ENCODE measurements at places on chromosomes 4 and X.

DNA sequence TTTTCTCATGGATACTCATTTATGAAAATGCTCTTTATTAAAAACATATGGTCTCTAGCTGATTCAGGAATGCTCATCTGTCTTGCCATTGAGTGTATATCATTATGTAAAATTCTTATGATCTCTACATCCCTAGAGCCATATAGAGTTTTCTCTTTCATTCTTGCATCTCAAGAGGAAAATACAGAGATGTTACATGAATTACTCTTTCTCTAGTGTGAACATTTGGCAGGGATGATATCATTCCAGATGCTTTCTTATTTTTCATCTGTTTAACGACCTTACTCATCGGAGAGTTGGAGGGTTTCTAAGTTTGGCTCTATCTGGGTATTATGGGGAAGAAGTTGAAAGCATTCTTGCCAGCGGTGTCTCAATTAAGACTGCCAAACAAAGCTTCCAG, 202.9 kb upstream of the SLC7A11 start:
- DNase-seq: no peak

DNA sequence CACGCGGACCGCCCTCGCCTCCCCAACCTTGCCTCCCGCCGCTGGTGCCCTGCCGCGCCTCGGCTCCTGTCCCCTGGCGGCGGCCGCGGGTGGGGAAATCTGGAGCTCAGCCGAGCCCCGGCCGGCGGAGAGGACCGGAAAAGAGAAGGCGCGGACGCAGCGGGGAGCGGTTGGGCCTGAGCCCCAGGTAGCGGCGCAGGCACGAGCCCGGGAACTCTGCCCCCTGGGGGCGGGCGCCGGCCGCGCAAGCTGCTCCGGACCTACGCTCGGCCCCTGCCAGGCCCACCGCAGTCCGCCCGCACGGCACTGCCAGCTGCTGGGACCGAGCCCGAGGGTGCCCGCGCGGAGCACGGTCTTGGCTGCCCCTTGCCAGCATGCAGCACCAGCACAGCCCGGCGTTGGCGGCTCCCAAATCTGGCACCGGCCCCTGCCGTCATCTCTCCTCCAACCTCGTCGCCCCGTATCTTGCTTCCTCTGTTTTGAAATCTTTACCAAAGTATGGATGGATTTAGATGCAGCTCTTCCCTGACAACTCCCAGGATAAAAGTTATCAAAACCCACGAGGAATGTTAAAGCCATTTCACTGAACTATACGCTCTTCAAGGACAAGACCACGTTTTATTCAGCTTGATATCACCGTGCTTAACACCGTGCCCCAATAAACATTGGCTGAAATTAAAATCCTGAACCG, at the start of gene PRSS12:
PRSS12 (minus strand) TSS at position 161 of the 691 bp plus-strand sequence. CDS start 283 bp downstream, outside the sequence.
- DNase-seq: peak; percentile 82

- no peak for DNase-seq
These were observed 50.7 kb upstream of the NLGN4X start for GRCh38 chrX:6279277-6279909.

DNA sequence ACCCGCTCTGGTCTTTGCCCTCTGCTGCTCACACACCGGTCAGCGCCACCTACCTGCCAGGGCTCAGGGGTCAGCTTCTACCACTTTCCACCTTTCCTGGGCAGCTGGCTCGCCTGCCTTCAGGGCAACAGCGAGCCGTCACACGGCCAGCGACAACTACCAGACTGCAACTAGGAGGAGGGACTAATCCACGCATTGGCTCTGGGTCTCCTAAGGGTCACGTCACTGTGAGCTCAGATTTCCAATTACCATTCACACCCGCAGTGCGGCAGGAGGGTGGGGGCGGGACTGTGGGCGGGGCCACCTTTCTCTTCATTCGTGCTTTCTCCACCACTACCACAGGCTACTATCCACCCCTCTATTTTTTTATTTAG, at the start of gene BEX5:
BEX5 (minus strand) TSS at position 172 of the 374 bp plus-strand sequence. CDS start 1,712 bp downstream, outside the sequence.
- no peak for DNase-seq

GRCh38 chr4:23945451-23946017, 55.7 kb upstream of the PPARGC1A start:
- peak; percentile 80 for DNase-seq

DNA sequence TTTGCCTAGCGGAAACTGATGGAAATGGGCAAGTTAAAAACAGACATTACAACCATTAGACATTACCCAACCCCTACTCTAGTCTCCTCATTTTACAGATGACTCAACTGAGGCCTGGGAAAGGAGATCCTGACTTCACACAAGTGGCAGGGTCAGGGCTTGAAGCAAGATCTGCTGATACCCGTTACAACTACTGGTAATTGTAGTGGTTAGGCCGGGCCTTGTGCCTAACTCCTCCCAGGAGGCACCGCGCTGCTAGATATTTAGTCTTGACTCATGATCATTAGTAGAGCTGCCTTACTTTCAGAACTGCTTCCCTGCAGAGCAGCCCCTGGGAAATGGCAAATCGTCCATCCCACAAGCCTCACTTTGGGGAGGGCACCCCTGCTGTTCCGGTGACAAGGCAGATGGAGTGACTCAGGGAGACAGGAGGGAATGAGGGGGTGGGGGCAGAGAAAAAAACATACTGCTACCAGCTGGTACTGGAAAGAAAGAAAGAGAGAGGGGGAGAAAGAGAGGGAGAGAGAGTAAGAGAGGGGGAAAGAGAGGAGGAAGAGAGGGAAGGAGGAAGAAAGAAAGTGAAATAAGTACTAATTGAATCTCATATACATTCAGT, 12.2 kb downstream of the ARHGEF6 start:
- peak; percentile 65 for DNase-seq

- DNase-seq: no peak
These were observed 52.7 kb downstream of the SLC10A7 start for GRCh38 chr4:146469022-146469421.

GRCh38 chr4:78131403-78131802, 74.3 kb downstream of the FRAS1 start:
- DNase-seq: no peak

DNA sequence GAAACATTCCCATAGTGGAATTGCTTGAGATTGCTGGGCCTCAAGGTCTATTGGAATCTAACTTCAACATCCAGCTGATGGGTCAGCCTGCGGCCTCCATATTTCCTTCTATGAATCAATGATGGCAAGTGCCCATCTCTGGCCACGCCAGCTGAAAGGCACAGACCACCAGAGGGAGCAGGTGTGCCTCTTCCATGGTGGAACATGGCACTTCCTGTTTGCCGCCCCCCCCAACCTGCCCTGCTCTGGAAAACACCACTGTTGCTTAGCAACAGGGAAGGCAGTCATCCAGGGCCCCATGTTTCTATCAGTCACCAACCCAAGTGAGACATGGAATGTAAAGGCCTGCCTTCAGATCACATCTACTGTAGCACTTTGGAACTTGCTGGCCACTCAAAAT, 11.6 kb downstream of the PAGE4 start:
- DNase-seq: peak; percentile 19

DNA sequence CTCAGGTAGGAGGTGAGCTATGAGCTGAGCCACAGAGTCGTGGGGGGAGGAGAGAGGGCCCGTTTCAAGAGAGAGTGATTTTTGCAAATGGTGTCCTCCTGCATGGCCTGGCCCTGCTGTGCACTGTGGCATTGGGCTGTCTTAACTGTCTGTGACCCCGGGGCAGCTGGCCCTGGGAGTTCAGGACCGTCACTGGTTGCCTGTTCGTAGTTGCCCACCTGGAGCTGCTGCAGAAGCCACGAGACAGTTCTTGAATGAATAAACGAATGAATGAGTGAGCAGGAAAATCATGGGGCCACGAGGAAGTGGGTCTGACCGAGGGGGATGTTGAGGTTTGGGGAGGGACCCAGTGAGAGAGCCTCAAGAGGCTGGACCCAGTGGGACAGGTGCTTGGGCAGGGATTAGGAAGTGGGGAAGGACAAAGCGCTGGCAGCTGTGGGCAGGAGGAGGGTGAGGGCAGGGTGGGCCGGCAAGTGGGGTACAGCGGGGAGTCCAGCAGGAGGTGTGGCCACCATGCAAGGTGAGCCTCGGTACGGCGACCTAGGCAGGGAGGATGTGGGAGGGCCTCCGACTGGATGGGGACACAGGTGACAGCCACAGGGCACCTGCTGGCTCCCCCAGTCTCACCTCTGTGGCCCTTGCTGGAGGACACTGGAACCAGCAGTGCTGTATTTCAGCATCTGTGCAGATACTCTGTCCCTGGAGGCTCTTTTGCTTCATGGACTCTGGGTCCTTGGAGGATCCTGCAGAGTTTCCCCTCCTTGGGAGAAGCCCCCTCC, 10.2 kb downstream of the RGS12 start:
- no peak for DNase-seq

GRCh38 chr4:40193016-40193571, 3.7 kb upstream of the RHOH start:
- DNase-seq: no peak

GRCh38 chr4:507745-508512, 8.9 kb downstream of the PIGG start:
- no peak for DNase-seq

- no peak for DNase-seq
These were observed 220.1 kb downstream of the IQCM start for GRCh38 chr4:149595500-149595899.

DNA sequence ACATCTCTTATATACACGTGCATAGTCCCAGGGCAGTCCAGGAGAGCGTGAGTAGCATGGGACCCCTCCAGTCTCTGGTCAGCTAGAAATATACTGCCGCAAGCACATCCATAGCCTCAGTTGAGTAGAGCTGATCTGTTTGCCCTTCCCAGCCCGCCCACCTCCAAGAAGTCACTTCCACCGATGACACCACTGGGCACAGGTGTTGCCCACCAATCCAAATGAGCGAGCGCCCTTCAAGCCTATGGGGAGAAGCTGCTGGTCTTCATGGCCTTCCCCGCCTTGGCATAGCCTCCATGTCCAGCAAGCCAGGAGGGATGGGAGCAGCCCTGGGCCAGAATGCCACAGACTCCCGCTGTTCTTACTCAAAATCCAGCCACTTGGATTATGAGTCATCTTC, 10.2 kb downstream of the DUSP9 start:
- no peak for DNase-seq

GRCh38 chr4:76984788-76985211, 35.2 kb downstream of the SEPTIN11 start:
- peak; percentile 39 for DNase-seq

DNA sequence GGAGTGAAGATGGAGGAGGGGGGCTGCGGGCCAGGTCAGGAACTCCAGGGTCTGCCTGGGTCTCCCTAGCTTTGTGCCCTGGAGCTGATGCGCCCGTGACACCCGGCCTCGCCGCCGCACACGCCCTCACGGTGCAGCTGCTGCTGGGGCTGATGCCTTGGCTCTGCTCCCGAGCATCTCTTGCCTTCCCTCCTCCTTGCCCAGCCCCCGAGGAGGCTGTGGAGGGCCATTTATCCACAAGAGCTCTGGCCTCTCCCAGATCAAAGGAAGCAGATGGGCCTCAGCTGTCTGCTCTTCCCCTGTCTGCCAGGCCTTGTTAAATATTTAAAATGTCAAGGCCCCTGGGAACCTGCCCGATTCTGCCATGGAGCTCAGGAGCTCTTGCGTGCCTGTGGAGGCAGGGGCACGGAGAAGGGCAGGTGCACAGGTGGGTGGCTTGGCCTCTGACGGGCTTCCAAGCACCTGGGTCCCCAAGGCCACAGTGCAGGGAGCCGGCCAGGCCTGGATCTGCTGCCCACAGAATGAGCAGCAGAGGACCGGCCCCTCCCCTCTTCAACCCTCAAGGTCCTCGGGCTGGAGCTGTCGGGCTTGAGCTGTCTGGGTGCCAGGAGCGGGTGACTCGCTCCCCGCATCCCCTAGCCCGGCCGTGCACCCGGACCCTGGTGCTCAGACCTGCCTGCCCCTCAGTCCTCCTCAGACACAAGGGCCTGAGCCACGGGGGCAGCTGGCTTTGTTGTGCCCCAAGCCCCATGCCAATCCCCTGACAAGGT, 20.3 kb downstream of the ATP2B3 start:
- DNase-seq: no peak

DNA sequence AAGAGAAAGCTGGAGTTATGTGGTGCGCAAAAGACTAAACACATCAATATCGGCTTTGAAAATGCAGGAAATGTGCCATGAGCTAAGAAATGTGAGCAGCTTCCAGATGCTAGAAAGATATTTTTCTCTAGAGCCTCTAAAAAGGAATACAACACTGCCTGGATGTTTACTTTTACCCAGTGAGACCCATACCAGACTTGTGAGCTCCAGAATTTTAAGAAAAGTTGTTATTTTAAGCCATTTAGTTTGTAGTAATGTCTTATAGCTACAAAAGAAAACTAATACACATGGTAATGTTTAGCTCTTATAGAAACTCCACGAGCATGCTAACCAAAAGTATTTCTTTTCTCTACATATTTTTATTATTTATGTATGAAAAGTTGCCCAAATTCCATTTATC, 1389.4 kb downstream of the C4orf33 start:
- DNase-seq: no peak

DNA sequence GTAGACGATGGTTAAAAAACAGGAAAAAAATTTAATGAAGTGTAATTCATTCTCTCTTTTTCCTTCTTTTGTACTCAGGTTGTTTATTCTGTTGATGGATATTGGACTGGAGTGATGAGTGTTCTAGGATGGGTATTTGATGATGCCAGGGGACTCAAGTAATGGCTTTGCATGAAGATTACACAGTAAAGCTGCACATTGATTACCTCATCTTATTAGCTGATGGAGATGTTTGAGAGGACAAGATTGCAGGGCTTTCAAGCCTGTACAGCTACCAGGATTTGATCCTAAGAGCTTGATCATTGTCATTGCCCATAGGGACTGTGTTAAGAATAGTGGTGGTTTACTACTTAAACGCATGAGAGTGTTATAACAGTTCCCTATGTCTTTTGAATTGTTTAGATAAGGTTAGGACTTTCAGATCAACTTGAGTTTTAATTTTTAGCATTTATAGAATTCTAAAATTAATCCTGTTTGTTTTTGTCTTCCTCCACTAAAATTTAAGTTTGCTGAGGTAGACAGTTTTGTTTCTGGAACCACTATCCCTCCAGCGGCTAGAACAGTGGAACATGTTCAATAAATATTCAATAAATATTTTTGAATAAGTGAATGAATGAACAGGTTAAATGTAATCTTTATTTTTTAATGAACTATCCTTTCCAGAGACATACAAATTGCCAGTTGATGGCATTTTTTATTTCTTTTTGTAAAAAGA, 58.2 kb downstream of the GAB1 start:
- DNase-seq: no peak

GRCh38 chr4:79585834-79586233, 177.8 kb upstream of the GK2 start:
- DNase-seq: no peak

DNA sequence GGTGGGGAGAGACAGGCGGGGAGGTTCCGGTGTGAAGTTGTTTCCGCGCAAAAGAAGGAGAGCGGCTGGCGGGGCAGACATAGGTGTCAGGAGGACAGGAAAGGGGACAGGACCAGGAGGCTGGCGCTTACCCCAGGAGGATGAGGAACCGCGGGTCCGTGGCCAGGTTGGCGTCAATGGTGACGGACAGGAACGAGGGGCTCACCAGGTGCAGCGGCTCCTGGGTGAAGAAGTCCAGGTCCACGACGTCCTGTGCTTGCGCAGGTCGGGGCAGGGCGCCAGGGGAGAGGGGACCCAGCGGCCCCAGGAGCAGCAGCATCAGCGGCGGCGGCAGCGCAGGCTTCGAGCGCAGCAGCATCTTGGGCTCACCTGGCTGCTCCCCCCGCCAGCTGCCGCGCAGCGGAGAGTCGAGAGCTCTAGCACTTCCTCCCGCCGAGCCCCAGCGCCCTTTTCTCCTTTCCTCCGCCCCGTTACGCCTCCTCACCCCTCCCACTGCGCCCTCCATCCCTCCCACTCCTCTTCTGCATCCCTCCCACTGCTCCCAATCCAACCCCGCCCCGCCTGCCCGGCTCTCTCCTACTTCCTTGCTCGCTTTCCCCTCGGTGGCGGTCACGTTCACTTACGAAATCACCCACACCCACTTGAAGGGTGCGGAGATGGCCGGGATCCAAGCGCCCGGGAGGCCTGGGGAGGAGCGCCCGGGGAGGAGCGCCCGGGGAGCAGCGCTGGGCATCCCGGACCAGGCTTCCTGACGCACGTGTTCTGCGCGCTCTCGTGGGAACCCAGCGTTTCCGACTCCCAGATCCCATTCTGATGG, at the start of gene HPSE:
HPSE (minus strand) TSS at position 424 of the 817 bp plus-strand sequence; CDS start at position 358, 66 bp downstream.
- peak; percentile 73 for DNase-seq

Data from T1000 (cell line).